ENCODE measurements at places on chromosomes 11 and 22.

- no peak for DNase-seq
Measured at GRCh38 chr11:1871531-1871930, 18.6 kb downstream of the LSP1 start.

- no peak for DNase-seq
Measured at GRCh38 chr11:124482362-124483147, 37.1 kb upstream of the OR8B8 start.

DNA sequence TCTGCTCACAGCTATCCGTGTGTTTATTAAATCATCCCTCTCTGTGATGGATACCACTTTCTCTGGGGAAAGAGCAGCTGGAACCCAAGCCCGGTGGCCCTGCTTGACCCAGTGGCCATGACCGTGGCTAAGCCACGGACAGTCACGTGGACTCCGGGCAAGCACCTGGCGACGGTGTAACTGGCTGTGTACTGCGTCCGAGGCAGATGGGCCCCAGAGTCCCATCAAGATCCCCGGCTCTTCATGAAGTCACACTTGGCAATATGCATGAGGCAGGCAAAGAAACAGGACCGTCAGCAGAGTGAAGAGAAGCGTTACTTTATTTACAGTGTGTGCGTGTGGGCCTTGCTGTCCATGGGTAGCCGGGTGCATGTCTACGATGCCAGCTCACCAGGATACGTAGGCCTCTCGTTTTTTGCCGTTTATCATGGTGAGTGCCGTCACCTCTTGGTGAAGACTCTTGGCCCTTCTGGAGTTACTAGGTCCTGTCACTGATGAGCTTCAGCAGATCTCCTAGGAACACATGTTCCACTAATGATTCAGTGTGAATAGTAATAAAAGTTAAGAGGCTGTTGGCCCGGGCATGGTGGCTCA is 366.3 kb downstream of the TBC1D22A start:
- DNase-seq, result no peak

- DNase-seq, result no peak
Measured at GRCh38 chr11:34075178-34075820, 23.8 kb downstream of the CAPRIN1 start.

DNA sequence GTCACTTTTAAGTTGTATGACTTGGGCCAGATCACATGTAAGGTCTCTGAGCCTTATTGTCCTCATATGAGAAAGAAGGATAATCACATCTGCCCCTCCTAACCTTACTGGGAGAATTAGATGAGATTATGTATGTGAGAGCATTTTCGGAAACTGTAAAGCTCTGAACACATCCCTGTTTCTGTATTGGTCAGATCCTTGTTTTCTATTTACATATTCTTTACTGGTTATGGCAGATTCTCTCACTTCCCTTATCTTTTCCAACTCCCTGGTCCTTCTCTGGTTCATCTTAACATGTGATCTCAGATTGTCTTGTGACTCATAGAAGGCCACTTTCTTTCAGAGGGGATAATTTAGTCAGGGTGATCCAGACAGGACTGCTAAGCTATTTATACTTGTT is 41.8 kb downstream of the CCDC81 start:
- DNase-seq, result no peak

DNA sequence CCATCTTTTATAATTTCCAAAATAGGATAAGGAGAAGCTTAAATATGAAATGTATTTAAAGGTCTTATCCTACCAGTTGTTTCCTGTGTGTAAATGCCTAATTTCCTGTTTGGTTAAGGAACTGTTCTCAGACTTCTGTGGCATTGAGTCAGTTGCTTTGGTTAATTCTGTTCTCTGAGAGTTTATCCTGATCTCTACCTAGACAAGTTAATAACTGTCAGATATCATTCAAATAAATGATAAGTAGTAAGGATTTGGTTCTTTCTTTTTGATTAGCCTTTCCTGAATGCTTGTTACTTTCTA is 39.5 kb downstream of the CTNND1 start:
- no peak for DNase-seq

DNA sequence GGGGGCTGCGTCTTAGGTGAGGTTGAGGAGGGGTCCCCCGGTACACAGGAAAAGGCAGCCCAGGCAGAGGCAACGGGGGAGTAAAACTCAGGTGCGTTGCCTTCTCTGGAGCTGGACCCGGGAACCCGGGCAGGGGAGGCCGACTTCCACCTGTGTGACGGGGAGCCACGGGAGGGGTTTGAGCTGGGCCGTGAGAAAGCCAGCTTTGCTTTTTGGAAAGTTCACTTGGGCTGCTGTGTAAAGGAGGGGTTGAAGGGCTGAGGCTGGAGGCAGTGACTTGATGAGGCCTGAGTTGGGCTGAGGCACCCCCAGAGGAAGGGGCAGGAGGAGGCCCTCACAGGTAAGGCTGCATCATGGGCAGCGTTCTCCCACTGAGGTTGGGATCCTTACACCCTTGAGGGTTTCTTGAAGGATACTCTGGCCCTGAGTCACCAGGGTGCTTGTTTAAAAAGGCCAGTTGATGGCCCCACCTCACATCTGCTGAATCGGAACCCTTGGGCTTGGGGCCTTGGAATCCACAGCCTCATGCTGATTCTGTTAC is 47.2 kb downstream of the CHRDL2 start:
- DNase-seq, result no peak

DNA sequence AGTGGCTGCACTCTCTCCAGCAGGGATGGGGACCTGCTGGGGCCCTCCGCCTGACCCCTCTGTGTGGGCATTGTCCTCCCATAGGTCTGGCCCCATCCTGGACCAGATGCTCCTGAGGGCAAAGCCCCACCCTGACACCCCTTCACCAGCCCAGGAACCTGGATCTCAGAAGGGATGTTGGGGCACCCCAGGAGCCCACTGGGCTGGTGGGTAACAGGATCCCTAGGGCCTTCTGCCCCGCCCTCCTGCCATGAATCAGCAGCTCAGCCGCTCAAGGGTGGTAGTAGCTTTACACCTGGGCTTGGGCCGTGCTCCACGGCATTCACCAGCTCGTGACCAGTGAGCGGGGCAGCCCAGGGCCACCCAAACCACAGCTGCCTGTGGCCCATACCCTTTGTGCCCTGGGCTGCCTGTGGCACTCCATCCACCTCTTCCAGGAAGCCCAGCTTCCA is 1.0 kb upstream of the MAPK12 start:
- DNase-seq, result no peak

GRCh38 chr11:124839128-124839971 is 25.9 kb upstream of the ROBO3 start:
- DNase-seq, result no peak

GRCh38 chr22:19705181-19705934 is 8.9 kb upstream of the SEPTIN5 start:
- no peak for DNase-seq

GRCh38 chr11:131228378-131228777 is 142.0 kb upstream of the NTM start:
- no peak for DNase-seq

GRCh38 chr11:72812967-72813739 is 1.1 kb upstream of the ATG16L2 start:
- peak; percentile 58 for DNase-seq

- no peak for DNase-seq
Measured at GRCh38 chr11:69497221-69497787, 15.8 kb downstream of the LINC01488 start.

GRCh38 chr22:19152942-19153883 is 3.1 kb upstream of the GSC2 start:
- DNase-seq, result no peak
